ENCODE measurements at places on chromosomes 1 and 21.

DNA sequence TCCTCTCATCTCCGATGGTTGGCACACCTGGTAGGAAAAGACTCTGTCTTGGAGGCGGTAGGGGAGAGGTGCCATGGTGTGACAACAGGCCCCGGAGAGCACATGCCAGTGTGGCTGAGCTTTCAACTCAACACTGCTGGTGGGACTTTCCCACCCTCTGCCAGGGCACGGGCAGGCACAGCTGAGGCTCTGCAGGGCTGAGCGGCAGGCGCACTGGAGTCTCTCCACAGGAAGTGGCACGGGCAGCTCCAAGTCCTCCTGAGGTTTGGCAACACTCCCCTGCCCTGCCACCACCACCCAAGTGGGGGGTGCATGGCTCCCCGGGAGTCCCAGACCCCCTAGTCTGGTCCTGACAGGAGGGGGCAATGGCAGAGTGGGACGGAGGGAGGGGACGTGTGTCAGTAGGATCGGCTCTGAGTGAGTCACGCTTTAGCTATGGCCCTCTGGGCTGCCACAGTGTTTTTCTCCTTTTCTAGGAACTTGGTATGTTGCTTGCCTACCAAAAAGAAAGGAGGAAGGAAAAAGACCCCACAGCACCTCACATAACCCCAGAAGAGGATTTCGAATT lies 27.3 kb upstream of the EVA1B start:
- no peak for DNase-seq

GRCh38 chr1:150981805-150982712 lies at the start of gene ANXA9:
ANXA9 (plus strand) TSS chr1:150982292; CDS start chr1:150983106, 814 bp downstream.
- no peak for DNase-seq

GRCh38 chr1:101945884-101946283 lies 50.8 kb downstream of the OLFM3 start:
- no peak for DNase-seq

DNA sequence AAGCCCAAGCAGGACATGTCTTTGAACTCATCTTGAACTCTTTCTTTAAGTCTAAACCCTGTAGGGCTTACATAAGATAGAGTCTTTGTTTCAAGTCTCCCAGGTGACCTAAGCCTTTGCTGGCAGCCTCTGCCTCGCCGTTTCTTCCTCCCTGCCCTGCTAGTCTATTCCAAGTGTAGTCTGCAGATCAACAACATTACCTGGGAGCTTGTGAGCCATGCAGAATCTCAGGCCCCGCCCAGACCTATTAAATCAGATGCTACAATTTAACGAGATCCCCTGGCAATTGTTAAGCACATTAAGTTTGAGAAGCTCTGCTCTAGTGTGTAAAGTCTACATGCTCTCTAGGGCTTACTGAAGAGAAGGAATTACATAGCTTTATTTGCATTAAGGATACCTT lies 271.6 kb downstream of the PBX1 start:
- no peak for DNase-seq

DNA sequence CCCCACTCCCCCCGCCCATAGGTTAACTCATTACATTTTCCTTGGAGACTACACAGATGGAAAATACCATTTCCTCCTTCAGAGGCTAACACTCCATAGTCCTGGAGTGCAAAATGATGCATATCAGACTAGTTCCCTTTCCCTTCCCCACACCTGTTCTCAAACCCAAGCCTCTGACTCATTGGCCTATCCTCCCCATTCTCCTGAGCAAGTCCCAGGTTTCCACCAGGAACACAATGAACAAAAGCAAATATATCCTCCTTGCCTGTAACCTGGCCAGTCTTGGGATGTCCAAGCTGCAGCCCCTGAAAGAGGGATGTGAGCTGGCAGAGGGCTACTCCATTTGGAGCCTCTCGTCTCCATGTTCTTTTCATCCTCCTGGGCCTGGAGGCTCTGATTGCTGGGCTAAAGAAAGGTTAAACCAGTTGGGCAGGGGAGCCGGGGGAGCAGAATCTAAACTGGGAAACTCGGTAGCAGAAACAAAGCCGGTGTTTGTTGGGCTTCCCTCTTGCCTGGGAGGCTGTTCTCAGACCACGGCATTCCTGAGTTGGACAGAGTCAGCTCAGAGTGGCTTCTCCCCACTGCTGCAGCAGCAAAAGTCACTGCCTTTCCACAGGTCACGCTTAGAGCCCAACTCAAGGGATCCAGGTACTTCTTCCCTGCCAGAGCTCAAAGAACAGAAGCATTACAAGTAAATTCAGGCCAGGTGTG lies 13.9 kb downstream of the SSR2 start:
- no peak for DNase-seq

DNA sequence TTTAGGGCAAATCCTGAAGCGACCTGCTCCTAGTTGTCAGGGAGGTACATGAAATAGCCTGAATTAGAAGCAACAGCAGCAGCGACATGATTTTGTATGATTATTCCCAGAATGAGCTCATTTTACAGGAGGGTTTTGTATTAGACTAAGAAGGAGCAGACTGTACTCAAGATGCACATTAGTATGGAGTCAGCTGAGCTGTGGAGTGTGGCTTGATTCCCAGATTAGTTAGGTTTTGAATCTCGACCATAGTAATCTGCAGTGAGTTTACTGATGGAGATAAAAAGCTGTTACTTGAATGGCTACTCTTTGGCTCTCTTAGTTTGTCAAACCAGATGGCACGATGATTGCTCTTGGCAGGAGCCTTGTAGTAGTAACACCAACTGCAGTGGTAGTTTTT lies 143.1 kb downstream of the PHTF1 start:
- DNase-seq, result no peak

- DNase-seq, result no peak
These were observed 11.4 kb downstream of the CAPN8 start for GRCh38 chr1:223654083-223654482.

DNA sequence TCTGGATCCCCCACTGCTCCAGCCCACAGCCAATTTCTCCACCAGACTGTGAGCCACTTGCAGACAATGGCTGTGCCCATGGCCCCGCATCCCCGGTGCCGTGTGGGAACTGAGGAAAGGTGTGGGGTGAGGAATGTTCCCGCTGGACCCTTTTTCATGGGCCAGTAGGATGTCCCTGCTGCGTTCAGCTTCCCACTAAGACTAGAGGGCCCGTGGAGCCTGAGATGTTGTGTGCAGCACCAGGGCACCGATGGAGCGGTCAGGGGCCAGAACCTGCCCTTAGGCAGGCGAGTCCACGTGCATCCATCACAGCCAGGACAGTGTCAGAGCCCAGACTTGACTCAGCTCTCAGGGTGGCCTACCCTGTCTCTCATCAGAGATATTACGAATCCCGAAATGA lies 105.7 kb upstream of the COL6A1 start:
- no peak for DNase-seq

GRCh38 chr1:16117369-16117768 lies 38.5 kb downstream of the EPHA2 start:
- DNase-seq, result no peak

GRCh38 chr1:84505493-84506001 lies 639 bp upstream of the SPATA1 start:
- DNase-seq, result peak; percentile 66

DNA sequence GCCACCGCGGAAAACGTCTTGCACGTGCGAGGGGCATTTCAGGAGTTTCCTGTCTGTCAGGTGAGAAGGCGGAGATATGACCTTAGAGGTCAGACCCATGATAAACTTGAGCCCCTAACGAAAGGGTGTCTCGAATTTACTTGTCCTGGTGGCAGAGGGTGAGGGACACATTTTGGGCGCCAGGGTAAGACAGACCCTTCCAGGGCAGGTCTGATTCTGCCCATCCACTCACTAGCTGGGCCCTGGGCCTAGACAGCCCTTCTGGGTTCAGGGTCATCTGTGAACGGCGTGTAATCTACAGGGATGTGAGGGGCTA lies 395 bp upstream of the CSRP1 start:
- no peak for DNase-seq

- no peak for DNase-seq
These were observed 16.1 kb downstream of the H6PD start for GRCh38 chr1:9250411-9251381.

DNA sequence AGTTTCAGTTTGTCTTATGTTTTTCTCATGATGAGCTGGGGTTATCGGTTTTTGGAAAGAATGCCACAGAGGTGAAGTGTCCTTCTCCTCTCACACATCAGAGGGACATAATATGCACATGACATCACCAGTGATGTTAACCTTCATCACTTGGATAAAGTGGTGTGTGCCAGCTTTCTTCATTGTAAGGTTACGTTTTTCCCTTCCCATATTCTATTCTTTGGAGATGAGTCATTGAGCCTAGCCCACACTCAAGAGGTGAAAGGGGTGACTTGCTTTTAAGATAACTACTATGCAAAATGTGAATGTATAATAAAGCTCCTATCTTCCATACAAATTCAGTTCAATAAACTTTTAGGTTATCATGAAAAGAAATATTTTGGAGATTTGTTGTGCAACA lies 36.7 kb upstream of the MAGI3 start:
- no peak for DNase-seq

- DNase-seq, result no peak
These were observed 15.3 kb downstream of the CDC7 start for GRCh38 chr1:91515994-91516393.

DNA sequence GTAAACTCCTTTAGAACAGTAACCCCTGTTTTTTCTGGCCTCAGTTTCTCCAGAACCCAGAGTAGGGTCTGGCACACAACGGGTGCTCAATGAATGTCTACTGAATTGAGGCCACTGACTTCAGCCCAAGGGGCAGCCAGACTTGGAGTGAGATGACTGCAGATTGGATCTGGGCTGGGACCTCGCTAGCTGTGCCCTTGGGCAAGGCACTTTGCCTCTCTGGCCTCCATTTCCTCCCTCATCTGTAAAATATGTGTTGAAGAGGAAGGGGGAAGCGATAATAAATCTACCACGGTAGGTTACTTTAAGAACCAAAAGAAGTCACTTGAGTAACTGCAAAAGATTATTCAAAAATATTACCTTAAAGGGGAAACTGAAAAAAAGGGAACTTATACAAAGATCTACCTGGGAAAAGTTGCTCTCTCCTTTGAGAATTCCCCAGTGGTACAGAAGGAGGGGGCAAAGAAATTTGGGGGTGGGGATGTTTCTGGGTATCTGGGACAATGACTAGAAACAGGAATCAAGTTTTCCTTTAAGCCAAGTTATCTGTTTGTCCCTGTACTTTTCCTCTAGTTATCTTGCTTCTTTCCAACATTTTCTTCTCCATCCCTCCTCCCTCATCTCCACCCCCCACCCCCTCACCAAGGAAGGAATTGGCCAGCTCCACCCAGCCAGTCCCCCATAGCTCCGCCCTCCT lies 394 bp upstream of the GRHL3 start:
- DNase-seq, result no peak

DNA sequence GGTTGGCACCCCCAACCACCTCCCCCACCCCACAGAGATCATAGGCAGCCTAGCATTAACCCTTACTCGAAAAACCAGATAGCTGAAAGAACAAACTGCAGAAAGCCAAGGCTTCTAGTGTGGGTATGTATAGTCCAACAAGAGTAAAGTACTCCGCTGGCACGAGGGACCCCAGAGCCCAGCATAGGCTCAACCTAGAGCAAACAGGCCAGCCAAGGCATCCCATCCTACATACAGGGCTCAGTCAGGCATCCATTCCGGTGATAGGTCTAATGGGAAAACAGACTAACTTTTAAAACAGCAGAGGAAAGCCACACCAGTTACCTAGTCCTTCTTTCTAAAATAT lies 17.8 kb downstream of the DIPK1A start:
- DNase-seq, result no peak

DNA sequence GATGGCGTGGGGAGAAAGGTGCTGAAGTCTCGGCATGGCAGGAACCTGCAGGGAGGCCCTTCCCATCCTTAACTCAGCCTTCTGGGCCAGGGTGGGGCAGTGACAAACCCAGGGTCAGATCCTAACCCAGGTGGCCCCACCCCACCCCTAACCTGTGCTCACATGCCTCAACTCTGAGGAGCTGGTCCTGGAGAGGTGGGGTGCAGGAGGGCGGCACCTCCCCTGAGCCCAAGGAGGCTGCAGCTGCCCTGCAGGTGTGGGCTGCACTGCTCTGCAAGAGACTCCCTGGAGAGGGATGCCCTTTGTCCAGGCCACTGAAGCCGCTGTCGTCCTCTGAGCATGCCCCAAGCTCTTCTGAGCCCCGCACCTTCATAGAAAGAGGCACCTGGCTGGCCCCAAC lies 15.2 kb upstream of the ADAMTSL4 start:
- no peak for DNase-seq

GRCh38 chr1:25534410-25534788 lies 9.0 kb upstream of the LDLRAP1 start:
- DNase-seq, result no peak

- DNase-seq, result no peak
These were observed 21.1 kb downstream of the CACNA1E start for GRCh38 chr1:181504399-181504842.

DNA sequence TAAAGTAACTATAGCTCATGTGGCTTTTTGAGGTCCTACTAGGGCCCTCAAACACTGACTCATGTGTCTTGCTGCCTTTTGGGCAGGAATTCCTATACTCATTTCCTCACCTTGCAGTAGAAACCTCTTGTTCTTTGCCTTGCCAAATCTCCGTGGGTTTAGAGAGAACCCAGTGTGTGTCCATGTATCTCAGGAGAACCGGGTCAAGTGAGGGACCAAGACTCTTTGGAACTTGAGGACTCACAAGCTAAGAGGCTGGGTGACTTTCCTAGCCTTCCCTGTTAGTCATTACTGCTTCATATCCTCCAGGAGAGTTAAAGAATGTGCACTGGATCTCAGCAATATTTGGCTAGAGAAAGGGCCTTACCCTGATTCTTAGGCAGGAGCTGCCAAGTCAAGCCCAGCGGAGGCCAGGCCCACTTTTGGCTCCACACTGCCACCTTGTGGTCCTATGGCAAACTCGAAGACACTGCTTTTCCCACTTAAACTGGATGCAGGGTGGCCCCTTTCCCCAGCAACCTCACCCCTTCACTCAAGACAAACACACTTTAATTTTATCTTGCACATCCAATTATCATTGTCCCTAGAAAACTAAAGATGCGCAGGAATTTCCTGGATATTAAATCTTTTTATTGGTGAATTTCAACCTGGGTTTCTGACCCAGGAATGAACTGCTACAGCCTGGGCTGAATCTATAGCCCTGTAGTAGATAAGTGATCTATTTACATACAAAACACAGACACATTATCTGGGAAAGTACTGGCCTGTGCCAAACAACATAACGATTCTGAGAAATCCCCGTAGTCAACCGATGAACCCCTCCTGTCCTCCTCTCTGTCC lies 10.6 kb downstream of the AVPR1B start:
- DNase-seq, result no peak

- no peak for DNase-seq
These were observed 417.3 kb downstream of the USH2A start for GRCh38 chr1:216005916-216006315.

DNA sequence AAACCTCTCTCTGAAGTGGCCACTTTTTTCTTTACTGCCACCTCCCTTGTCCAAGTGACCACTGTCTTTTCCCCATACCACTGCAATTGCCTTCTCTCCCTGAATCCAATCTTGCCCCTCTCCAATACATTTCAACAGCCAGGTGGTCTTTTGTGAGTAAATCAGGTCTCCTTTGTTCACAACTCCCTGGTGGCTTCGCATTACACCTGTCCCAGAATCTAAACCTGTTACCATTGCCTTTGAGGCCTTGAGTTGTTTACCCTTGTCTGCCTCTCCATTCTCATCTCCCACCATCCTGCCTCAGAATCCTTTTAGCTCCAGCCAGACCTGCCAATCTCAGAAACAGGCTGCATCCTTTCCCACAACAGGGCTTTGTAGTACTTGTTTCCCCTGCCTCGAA lies 21.8 kb upstream of the DYNLT5 start:
- no peak for DNase-seq
